ENCODE measurements at places on chromosomes 11 and 22.
A peak's percentile ranks its signal among the peaks of the same experiment; 100 is the strongest.

DNA sequence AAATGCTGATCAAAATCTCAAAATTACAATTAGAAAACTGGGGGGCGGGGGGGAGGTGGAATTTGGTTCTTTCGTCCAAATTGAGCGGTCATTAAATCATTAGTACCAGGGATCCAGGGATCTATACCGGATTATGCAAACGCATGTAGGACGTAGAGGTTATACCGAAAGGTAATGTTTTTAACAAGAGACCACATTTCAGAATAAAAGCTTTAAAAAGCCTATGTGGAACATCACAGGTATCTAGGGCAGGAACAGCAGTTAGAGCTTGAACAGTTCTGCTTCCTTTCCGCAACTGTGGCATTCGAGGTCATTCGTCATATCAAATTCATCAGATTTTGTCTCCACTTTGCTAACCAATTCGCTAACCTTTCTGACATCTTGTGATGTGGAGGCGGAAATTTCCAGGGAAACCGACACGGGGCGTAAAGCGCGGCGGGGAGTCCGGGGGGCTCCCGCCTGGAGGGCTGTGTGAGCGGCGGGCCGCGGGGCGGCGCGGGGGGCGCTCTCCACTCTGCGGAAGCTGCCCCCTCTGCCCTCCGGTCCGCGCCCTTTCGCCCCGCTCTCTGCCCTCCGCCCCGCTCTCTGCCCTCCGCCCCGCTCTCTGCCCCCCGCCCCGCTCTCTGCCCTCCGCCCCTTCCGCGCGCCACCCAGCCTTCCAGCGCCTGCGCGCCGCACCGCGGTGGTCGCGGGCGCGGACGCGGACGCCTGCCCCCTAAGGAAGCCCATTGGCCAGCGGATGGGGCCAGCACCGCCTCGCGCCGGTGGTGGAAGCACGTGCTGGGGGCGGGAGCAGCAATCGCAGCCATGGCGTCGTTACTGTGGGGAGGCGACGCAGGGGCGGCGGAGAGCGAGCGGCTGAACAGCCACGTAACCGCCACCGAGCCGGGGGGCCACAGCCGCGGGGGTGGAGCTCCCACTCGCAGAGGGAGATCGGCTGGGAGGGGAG is at the start of gene DDX25:
Gene DDX25 (plus strand): TSS at position 798 of the 949 bp plus-strand sequence. CDS start 10 bp downstream, at position 808.
- DNase-seq: no peak

GRCh38 chr11:61916737-61917333 is 531 bp downstream of the RAB3IL1 start:
- DNase-seq: no peak

DNA sequence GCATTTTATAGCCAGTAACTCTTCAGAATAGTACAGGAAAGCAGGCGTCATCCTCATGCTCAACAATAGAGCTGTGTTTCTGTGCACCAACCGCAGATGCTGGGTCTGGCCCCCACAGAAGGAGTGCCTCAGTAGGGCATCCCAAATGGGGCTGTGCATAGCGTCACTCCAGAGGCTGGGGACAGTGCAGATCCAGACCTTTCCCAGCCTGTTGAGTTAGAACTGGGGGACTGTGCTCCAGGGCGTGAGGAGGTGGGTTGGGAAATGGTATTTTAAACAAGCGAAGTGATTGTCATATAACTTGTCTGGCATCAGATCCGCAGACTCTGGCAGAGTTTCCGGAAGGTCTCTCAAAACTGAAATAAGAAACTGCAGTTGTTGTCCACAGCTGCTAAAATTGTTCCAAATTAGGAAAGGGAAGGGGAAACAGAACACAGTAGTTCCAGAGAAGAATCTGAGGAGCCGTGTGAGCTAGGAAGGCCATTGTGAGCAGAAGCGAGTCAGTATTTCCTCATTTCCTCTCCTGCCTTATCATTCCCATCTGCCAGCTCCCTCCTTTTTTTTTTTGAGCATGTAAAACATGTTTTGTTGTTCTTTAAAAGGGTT is 52.2 kb downstream of the JAM3 start:
- peak; percentile 66 for DNase-seq

DNA sequence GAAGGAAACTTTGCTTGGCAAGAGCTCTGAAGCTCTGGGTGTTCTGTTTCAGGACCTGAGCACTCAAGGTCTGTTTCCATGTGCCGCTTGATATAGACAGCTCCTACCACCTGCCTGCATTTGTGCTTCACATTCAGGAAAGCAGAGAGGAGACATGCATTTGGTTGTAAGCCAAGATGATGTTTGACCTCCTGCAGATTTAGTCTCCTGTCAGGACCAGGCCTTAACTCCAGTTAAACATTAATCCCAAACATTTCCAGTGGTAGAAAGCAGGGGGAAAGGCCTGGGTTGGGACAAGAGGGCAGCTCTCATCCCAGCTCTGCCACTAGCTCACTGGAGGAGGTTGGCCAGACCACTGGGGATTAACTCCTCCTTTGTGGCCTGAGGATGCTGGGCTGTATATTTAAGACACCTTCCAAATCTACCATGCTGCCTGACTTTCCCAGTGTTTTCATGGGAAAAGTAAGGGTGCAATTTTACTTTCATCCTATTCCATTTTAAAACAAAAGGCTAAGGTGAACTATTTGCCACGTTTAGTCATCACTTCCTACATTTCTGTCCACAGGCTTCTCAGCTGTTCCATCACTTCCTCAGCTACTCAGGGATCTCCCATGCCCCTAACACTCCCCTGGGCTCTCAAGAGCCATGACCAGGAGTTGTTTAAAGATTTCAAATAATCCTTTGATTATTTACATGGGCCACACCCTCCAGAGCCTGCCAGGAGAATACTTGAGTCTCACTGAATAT is 80.9 kb downstream of the INSC start:
- no peak for DNase-seq

DNA sequence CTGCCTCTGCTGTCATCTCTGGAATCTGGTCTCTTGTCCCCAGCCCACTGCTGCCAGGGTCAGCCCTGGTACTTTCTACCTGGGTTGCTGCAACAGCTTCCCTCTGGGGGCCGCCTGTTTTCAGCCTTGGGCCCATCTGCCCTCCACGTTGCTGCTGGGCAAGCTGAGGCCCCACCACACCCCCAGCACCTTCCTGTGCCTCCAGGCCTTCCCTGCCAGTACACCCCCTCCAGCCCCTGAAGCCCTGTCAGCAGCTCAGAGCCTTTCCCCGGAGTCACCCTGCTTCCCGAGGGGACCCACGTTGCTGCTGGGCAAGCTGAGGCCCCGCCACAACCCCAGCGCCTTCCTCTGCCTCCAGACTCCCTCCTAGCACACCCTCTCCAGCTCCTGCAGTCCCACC is 3.3 kb upstream of the SAMM50 start:
- no peak for DNase-seq

GRCh38 chr22:38735126-38735464 is 20.7 kb downstream of the SUN2 start:
- DNase-seq: no peak

DNA sequence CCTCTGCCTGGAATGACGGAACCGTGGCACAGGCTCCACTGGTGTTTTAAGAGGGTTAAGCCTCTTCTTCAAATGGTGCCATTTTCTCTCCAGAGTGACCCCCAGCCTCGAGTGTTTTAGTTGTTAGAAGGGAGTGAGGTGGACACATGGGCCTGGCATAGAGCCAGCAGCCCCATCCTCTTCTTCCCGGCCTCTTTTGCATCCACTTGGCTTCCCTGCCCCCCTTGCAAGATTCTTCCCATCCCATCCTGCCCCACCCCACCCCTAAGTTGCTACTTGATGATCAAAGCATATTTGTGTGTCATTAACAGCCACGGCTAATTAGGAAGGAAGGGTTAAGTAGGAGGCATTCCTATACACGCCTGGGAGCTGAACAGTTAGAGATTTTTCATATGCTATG is 72.3 kb upstream of the CRYBB3 start:
- DNase-seq: no peak

GRCh38 chr11:57158180-57158579 is 23.6 kb upstream of the LRRC55 start:
- DNase-seq: no peak

- no peak for DNase-seq
Measured at GRCh38 chr11:83159902-83160865, 3.3 kb downstream of the PCF11 start.

- DNase-seq: no peak
Measured at GRCh38 chr11:111361052-111361801, 17.8 kb downstream of the POU2AF1 start.

GRCh38 chr22:21734540-21735199 is 924 bp downstream of the YPEL1 start:
- DNase-seq: no peak

DNA sequence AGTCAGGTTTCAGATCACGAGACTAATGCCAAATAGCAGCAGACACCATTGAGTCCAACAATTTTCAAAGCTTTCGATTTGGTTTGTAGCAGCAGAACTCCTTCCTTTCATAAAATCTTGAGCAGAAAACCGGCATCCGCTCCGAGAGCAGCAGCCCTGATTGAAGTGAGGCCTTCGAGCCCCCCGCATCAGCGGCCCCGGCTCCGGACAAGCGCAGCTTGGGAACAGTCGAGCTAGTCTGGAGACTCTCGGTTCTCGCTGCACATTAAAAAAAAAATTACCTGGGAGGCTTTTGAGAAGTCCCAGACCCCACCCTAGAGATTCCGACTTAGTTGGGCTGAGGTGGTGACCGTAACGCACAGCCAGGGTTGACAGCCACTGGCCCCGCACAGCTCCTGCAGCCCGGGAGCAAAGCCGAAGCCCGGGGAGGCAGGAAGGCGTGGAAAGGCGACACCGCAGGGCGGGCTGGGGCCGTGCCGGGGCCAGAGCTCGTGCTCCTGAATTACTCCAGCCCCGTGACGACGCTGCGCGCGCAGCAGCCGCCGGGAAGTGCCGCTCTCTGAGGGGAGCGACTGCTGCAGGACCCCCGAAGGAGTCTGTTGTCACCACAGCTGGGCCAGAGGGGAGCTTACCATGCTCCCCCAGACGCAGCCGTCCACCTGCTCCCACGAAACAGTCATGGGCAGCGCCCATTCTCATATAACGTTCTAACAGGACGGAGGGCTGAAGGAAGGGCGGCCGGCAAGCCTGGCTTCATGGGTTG is 57.8 kb downstream of the SPATA19 start:
- no peak for DNase-seq

DNA sequence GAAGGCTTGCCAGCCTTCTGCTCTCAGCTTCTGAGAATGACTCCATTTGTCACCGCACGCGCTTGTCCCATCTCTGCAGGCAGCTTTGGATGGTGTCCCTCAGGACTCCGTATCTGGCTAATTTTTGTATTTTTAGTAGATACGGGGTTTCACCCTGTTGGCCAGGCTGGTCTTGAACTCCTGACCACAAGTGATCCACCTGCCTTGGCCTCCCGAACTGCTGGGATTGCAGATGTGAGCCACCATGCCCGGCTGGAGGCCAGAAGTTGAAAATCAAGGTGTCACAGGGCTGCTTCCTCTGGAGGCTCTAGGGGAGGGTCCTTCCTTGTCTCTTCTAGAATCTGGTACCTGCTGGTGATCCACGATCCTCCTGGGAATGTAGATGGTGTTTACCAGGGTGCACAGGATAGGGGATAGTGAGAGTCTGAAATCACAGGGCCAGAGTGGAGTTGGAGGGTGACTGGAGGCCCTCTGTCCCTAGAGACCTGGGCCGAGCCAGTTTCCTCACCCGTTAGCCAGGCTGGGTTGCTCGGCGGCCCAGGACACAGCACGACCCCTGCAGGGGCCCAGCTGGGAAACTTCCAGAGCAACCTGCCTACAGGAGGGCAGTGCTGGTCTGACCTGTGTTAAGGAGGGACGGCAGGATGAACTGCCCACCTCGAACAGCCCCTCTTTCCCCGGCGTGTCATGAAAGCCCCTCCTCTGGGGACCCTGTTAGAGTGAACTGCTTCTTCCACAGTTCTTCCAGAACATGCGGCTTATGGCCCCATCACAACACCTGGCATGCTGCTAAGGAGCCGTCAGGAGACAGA is 48.9 kb upstream of the SHANK2 start:
- DNase-seq: no peak

- DNase-seq: peak; percentile 56
Measured at GRCh38 chr11:124961972-124962609, 8.1 kb downstream of the CCDC15 start.

GRCh38 chr11:76603202-76603601 is 67.3 kb downstream of the LRRC32 start:
- DNase-seq: no peak
